ENCODE measurements at places on chromosomes 4 and X.

DNA sequence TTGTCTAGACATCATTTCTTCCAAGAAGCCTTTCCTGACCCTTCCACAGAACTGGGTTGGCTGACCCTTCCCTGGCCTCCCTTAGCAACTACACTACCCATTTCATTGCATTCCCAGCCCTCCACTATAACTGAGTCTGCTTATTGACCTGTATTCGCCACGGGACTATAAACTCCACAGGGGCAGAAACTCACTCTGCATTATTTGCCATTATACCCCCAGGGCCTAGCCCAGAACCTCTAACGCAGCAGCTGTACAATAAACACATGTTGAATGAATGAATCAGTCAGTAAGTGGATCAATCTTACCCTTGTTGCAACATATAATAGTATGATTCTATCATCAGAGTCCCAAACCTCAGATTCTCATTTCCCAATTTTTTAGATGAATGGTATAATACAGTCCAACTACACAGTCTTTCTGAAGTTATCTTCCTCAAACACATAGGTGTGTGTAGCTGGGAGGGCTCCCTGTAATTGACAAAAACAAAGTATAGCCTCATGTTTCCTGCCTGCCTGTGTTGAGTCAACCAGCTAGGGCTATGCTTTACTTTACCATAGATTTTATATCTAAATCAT is 209.3 kb downstream of the CHIC2 start:
- no peak for DNase-seq

DNA sequence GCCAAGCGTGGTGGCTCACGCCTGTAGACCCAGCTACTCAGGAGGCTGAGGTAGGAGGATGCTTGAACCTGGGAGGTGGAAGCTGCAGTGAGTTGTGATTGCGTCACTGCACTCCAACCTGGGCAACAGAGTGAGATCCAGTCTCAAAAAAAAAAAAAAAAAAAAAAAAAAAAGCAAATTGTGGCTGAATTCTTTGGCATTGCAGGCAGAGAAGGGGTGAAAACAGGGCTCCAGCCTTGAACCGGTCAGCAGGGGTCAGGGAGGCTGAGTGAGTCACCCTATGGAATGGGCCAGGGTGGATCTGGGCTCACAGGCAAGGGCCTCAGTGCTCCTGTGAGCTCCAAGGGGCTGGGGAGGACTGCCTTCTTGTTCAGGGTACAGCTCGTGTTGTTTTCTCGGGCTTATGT is 13.2 kb upstream of the FAM3A start:
- DNase-seq = no peak

GRCh38 chr4:140343303-140343702 is 30.1 kb upstream of the SCOC start:
- DNase-seq = no peak

- DNase-seq = peak; percentile 44
These were observed 1.0 kb upstream of the ARHGAP4 start for GRCh38 chrX:153926858-153927671.

GRCh38 chr4:153789741-153790499 is 1.0 kb upstream of the SFRP2 start:
- no peak for DNase-seq

GRCh38 chr4:103074744-103075434 is 1.7 kb downstream of the SLC9B2 start:
- no peak for DNase-seq

DNA sequence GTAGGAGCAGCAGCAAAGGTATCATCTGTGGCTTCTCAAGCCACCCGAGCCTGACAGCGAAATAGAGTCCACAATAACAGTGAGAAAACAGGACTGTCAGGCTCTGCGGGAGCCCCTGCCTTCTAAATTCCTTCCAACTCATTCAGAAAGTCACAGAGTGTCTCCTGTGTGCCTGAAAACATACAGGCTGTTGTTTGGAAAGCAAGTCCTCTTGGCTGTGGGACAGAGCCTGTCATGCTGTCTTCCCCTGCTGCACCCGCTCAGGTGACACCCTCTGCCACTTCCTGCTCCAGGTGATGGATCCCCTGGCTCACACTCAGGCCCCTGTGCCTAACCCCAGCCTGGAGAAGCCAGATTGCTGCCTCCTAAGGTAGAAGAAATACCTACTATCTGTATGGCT is 152.3 kb downstream of the RAB28 start:
- no peak for DNase-seq

DNA sequence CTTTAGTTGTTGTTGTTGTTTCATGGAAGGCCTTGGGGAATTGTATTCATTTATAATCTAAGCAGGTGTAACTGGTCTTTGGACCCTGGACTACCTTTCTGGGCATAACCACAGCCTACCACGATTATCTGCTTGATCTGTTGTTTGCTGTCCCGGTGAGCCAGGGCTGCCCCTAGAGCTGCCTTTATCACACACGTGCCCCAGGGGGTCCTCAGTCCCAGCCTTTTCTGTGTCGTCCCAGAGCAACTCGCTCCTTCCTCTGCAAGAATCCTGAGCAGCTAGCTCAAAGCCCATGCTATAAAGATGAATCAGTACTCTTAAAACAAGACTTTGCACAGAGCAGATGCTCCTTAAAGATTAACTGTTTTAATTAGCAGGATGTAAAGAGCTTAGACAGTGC is 273.2 kb downstream of the EVC2 start:
- DNase-seq = no peak

DNA sequence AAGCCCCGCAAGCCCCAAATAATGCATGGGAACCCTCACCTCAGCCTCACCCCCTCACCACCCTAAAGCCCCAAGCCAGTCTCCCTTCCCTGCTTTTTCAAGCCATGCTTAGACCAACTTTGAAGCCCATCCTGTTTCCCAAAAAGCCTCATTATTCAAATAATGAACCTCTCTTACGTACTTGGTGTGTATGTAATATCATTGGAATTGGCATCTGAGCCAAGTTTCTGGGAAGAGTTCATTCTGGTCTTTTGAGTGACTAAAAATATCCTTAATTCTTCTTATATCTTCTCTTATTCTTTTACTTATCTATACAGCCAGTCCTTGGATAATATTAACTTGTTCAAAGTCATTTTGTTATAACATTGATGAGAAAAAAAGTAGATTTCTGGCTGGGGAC is 875.8 kb upstream of the SLIT2 start:
- DNase-seq = no peak

GRCh38 chrX:77167993-77168392 is 279.2 kb upstream of the FGF16 start:
- DNase-seq = no peak

DNA sequence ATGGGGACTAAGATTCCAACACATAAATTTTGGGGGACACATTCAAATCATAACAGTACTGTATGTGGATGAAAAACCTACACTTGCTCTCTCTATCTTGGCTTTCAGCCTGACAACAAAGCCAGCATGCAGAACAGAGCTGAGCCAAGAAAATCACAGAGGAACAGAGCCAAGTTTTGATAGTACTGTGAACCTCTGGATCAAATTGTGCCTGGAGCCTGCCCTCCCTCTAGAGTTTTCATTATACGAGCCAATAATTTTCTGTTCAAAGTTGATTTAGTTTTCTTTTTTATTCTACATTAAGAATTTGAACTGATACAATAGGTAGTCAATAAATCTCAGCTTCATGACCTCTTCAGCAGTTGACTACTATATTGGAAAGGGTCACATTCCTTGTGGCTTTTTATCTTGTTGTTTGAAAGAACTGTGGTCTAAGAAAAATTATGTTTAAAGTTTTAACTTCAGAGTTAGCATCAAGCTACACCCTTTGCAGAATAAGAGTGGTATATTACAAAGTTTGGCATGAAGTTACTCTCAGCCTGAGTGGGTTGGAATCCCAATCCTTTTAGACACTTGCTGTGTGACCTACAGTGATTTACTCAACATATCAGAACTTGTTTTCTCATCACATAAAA is 31.1 kb downstream of the GRID2 start:
- DNase-seq = no peak

GRCh38 chrX:25070038-25070437 is 54.3 kb upstream of the ARX start:
- DNase-seq = no peak

- DNase-seq = no peak
These were observed 134.8 kb upstream of the NWD2 start for GRCh38 chr4:37109756-37110155.

DNA sequence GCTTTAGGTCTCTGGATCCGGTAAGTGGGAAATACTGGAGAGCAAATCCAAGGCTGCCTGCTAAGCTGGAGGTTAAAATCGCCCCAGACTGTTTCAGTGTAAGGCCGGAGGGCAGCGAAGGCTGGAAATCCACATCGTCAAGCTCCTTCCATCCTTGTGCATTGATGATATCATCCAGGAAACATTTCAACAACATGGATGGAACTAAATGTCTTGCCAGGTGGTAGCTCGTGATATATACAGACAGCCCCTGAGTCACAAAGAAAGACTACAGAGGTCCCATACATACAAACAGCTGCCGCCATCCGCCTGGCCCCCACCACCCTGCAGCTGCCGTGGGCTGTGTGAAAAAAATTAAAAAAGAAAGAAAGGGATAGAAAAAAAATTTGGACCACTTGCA is 148.9 kb upstream of the RBPJ start:
- DNase-seq = no peak
